COR-L47 (cell line): ENCODE measurements at places on chromosomes 2 and 18.

GRCh38 chr18:11851806-11852337 is 659 bp downstream of the CHMP1B start:
- no peak for DNase-seq

GRCh38 chr2:109478906-109479493 is 134.8 kb downstream of the SEPTIN10 start:
- no peak for DNase-seq

- DNase-seq: no peak
These were observed 484.8 kb upstream of the ID2 start for GRCh38 chr2:8197101-8197500.

- DNase-seq: peak; percentile 0
These were observed 35.7 kb downstream of the ACVR1C start for GRCh38 chr2:157592948-157593347.

GRCh38 chr2:155200753-155201152 is 502.3 kb downstream of the KCNJ3 start:
- DNase-seq: no peak

GRCh38 chr2:122859260-122859659 is 1103.8 kb downstream of the TSN start:
- no peak for DNase-seq

- peak; percentile 97 for DNase-seq
These were observed at the start of gene ANKRD12 for GRCh38 chr18:9136315-9137155. Gene ANKRD12, plus strand, starts transcription at chr18:9136781. Its CDS starts 45,652 bp downstream, at chr18:9182433.

- no peak for DNase-seq
These were observed 69.0 kb downstream of the STPG4 start for GRCh38 chr2:47086054-47086471.

GRCh38 chr2:4012197-4012596 is 308.8 kb downstream of the DCDC2C start:
- DNase-seq: no peak

DNA sequence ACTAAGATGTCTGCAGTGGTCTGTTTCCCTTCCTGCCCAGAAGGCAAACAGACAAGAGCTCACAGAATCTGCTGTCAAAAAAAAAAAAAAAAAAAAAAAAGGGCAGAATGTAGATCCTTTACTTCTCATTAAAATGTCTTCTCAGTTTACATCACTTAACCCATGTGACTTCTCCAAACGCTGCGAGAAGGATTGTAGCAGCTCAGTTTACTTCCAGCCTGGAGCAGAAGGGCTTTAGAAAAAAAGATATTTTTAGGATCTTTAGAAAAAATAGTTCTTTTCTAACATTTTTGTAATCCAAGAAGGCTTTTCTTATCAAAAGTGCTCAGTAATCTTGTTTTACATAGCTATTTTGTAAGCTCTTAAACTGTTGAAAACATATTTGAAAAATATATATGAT is 425.4 kb downstream of the CNTNAP5 start:
- DNase-seq: no peak

DNA sequence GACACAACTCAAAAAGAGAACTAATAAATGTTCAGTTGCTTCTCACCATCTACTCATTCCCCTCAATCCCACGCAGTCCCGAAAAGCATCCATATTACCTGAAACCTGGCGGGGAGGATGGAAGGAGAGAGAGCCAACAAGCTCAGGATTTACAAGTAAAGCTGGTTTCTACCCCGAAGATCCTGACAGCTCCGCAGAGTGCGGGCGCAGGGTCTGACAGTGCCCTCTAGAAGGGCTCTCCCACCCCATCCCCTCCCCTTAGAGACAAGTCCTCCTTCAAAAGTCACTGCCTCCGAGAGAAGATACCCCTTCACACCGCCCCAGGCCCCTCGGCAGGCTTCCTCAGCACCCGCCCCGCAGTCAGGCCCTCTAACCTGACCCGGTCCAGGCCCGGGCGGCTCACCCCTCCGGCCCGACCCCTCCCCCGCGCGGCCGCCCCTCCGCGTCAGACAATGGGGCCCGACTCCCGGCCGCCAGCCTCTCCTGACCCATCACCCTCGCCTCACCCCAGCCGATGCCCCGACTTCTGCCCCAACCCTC is 550 bp downstream of the RAB1A start:
- DNase-seq: no peak

DNA sequence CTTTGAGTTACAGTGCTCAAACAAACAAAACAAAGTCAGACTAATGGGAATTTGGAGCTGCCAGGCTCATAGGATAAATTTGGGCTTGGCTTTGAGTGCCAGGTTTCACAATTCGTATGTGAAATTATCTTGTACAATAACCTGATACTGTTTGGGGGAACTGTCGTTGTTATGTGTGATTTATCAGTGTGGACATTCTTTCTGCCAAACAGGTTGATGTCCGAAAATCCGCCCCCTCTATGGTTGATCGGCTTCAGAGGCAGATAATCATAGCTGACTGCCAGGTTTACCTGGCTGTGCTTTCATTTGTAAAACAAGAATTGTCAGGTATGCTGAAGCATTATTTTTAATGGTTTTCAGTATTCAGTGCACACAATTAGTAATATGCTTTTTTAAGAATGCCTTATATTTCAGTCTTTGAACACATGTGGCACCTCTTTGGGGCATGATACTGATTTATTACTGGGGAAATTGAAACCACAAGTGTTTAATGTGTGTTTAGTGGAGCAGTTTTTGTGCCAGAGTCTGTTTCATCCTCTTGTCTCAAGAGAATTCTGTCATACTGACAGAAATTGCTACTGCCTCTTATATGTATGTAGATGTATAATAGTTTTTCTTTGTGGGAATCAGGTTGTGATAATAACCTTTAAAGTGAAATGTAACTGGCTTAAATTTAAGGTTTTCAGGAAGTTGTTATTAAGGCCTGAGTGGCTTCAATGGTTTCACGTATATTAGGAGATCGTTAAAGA is 54.6 kb downstream of the TTC39C start:
- DNase-seq: no peak

GRCh38 chr2:168685600-168686451 is 116.6 kb upstream of the NOSTRIN start:
- DNase-seq: no peak

DNA sequence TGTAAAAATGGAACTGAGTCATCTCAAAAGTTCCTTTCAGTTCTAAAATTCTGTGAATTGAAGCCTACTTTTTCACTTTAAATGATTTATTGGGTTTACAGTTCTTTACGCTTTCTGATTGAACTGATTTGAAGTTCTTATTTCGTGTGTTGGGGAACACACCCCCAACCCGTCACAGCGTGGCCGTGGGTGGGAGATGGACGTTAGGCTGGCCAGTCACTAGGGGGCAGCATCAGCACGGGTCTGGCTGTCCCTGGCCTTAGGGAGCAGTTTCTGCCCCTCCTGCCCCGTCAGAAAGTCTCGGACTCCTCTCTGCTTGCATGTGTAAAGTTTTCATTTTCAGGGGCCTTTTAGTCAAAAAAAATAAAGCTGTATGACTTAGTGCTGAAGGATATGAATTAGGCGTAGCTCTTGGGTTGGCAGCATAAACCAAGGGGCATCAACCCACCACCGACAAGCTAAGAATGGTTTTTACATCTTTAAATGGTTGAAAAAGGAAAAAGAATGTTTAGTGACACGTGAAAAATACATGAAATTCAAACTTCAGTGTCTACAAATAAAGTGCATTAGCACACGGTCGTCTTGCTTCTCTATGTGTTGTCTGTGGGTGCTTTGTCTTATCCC is 63.4 kb downstream of the ZCCHC2 start:
- DNase-seq: peak; percentile 76

GRCh38 chr2:113848758-113849415 is 41.0 kb upstream of the ACTR3 start:
- DNase-seq: no peak

DNA sequence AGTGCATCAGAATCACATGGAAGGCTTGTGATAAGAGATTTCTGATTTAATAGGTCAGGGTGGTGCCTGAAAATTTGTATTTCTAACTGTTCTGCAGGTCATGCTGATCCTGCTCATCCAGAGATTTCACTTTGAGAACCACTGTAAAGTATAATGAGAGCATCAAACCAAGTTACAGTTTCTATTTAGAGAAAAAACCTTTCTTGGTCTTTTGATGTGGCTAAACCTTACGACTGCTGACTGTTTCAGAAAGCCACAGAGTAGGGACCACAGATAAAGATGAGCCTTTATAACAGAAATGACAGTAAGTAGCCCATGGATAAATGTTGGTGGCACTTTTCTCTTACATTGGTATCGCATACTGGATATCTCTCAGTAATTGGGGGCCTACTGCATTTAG is 109.4 kb upstream of the FANCL start:
- DNase-seq: no peak

DNA sequence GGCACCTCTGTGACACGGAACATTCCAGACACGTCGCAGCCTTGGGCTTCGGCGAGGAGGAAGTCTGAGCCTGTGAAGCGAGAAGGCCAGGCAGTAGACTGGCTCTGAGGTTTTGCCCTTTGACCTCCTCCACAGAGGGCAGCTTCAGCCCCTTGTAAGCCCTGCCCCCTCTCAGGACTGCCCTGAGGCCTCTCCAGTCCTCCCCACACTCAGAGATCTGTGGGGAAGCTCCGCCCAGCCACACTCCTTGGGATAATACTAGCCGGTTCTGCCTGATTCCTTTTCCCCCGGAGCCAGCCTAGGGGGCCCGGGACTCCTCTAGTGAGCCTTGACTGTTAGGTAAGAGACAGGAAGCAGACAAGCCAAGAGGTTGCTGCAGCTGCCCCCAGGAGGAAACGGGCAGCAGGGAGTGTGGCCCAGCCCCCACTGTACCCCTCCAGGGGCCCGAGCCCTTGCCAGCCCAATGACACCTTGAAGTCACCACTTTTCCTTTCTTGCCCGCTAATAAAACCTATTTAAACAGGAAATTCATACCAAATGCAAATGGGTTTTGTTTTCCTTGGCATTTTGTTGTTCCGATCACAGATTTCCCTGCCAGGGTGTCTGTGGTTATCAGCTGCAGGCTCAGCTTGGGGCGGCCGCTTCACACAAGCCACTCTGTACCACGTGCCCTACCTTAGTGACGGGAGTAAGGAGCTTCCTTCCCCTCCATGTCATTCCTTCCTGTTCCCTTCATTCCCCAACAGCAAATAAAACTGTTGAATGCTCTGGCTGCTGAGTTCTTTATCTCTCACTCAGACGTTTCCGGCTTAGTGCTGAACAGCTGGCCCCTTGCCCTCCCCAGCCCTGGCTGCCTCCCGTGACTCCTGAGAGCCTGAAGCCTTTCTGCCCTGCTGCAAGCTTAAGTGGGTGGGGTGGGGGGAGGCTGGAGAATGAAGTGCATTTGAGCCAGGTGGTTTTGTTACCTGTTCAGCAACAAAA is 124.7 kb downstream of the CABLES1 start:
- peak; percentile 55 for DNase-seq

- DNase-seq: no peak
These were observed 291.5 kb downstream of the ZNF516 start for GRCh38 chr18:76203552-76203951.

- no peak for DNase-seq
These were observed 403.8 kb upstream of the HS6ST1 start for GRCh38 chr2:128722489-128722888.

- peak; percentile 75 for DNase-seq
These were observed 138.0 kb downstream of the CTIF start for GRCh38 chr18:48676756-48677368.

DNA sequence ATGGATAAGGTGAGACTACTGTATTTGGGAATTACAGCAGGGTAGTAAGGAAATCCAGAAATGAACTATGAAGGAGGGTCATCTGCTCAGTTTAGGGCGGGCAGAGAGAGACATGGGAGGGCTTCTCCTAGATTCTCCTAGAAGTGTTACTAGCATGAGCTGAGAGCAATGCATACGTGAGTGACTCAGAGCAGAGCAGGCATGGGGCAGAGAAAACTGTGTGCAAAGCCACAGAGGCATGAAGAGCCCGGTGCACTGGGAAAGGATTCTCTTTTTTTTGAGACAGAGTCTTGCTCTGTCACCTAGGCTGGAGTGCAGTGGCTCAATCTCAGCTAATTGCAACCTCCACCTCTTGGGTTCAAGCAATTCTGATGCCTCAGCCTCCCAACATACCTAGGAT is 116.2 kb downstream of the SOCS6 start:
- no peak for DNase-seq

DNA sequence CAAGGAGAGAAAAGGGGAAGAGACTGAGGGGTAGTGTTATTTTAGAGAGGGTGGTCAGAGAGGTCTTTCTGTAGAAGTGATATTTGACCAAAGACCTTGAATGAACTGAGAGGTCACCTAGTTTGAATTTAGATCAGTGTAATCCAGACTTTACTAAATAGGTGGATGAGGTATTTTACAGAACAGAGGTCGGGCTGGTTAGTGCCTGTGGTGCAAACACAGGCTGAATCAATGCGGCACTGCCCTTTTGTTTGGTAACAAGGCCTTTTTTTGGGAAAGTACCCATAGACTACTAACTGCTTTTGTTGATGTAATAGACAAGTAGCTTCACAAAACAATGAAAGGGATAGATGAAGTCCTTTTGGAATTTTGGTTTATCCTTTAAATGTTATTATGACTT is 15.9 kb downstream of the RAPGEF4 start:
- DNase-seq: no peak

DNA sequence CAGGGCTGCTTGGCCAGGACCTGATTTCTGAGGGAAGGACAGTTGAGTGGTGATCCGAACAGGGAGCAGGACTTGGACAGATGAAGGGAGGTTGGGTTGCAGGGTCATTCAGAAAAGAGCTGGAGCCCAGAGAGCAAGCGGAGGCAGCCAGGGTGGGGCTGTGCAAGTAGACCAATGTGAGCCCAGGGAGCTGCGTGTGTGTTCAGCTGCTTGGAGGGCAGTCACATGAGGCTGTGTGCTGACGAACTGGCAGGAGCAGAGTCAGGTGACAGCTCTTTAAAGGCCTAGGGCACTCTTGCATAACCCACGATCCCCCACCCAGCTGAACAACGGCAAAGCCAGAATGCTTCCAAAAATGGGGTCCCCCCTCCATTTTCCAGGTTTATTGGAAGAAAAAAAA is 4.6 kb upstream of the MLPH start:
- peak; percentile 52 for DNase-seq

DNA sequence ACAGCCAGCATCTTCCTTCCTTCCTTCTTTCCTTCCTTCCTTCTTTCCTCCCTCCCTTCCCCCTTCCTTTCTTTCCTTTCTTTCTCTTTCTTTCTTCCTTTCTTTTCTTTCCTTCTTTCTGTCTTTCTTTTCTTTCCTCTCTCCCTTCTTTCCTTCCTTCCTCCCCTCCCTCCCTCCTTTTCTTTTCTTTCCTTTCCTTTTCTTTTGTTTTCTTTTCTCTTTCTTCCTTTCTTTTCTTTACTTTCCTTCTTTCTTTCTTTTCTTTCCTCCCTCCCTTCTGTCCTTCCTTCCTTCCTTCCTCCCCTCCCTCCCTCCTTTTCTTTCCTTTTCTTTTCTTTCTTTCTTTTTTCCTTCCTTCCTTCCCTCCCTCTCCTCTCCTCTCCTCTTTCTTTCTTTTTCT is 296.0 kb upstream of the LRRTM4 start:
- no peak for DNase-seq

DNA sequence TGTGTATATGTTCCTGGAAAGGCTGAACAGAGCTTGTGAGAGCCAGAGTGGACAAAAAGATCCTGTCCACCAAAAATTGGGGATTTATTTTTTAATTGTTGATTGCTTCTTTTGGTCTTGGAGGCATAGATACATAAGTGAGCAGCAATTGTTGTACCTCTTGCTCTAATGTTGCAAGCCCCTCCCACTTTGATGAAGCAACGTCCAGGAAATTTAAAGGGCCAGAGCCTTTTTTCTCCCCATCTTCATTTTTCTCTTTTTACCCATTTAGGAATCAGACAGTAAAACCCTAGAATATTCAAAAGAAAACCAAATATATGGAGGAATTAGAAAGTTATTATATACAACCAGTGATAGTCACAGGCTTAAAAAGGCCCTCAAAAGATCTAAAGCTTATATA is 871.8 kb upstream of the NRXN1 start:
- DNase-seq: no peak

GRCh38 chr2:146489386-146489785 is 1355.4 kb upstream of the ACVR2A start:
- no peak for DNase-seq

- DNase-seq: no peak
These were observed 53.3 kb downstream of the ARHGAP28 start for GRCh38 chr18:6782861-6783260.
